ENCODE measurements at places on chromosomes 2 and 18.

DNA sequence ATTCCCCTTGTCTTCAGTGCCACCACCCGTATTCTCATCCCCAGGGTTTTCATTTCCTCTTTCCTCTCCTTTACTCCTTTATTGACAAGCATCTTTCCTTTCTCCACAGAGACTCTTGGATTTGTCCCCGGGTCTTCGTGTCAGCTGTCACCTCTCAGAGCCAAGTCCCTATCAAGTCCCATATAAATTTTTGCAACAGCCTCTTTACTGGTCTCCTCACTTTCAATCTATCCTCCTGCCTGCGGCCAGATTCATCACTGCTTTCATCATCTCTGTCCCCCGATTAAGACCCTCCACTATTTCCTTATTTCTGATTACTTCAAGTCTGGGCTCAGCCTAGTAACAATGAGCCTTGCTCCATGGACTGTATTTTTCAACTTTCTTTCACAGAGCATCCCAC lies 113.8 kb downstream of the CTAGE1 start:
- no peak for DNase-seq

- no peak for DNase-seq
Measured at GRCh38 chr2:236246711-236247246, 17.4 kb downstream of the ASB18 start.

DNA sequence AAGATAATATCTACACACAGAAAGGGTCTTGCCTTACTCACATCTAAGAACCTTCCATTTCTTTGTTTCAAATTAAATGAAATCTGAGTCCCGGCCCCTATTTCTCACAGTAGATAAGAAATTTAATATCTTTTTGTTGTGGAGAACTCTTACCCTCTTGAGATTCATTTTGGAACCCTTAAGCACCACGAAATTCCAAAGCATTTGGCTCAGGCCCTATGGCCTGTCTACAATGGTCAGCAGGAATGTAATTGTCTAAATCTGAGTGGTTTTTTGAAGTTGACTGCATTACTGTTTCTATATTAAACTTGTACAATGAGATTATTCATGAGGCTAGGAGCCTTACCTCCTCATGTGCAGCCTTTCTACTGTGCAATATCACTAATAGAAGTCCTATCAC lies 723.3 kb downstream of the TSN start:
- no peak for DNase-seq

GRCh38 chr18:56038171-56039030 lies 450.4 kb upstream of the TCF4 start:
- no peak for DNase-seq

DNA sequence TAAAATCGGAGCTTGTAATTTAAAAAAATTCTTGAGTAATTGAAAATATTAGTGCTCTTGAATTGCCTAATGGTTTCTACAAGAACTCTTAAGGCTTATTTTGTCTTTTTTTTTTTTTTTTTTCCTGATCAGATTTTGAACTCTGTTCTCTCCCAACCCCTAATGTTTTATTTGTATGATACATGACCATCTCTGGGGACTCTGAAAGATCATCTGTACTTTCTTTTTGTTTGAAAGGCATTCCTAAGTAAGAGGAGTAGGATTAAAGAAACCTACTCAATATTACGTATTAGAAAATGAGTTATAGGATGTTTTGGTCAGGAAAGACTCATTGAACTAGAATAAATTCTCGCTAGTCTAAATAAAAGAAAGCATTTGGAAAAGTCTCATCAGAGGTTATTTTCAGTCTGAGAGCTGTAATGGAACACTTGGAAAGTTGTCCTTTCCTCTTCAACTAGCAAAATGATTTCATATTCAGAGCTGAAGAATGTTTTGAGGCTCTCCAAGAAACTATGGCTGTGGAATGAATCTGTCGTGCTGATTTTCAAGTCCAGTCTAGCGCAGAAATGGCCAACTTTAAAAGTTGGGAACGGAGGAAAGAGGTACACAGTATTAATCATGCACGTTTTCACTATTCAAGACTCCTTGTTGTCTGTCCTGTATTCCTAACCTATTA lies 182.7 kb downstream of the PRPF40A start:
- DNase-seq, result no peak

GRCh38 chr2:16149349-16150243 lies 209.2 kb downstream of the MYCN start:
- DNase-seq, result no peak

GRCh38 chr2:179354739-179355537 lies 90.3 kb upstream of the SESTD1 start:
- no peak for DNase-seq

GRCh38 chr2:44325897-44326296 lies 35.4 kb downstream of the PREPL start:
- no peak for DNase-seq

GRCh38 chr2:9311488-9311887 lies 104.9 kb downstream of the ASAP2 start:
- DNase-seq, result no peak
